ENCODE measurements at places on chromosomes 5 and 9. TPM values are rescaled to one million over a fixed set of nuclear protein-coding genes. Genes with fewer than 3 reads are reported as not detected.

- ATAC-seq: no peak
Observed at GRCh38 chr9:116504893-116505480, 182.1 kb upstream of the TRIM32 start.

DNA sequence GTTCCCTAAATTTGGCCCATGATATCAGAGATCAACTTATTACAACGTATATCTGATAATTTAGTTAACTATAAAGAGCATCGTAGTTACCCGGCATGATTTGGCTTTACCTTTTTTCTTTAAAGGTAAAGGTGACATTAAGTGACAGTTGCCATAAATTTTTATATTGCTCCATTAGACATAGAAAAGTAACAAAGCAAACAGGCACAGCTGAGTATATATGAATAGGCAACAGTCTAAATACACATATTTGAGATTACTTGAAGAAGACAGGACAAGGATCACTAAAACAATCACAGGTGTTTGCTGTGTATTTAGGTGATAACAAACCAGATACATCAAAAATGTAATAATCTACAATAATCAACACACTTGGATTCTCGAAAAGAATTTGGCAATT, 34.8 kb downstream of the RFX3 start:
- no peak for ATAC-seq

GRCh38 chr5:108111736-108112135, 270.2 kb downstream of the FBXL17 start:
- ATAC-seq: peak; percentile 24

DNA sequence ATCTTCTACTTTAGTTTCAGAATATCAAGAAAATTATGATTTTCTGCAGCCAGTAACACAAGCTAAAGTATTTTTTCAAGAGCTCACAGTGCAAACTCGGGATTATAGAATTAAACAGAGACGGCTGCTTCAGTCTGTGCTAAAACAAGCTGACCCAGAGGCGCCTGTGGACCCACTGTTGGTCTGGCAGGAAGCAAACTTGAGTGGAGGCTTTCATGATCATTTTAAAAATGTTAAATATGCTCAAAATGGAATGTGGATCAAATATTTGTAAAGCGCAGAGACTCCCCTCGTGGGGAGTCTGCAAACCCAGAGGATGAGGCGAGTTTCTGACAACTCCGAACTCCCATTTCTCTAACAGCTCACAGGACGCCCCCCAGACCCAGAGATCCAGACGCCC, 13.0 kb downstream of the ROR2 start:
- ATAC-seq: no peak

DNA sequence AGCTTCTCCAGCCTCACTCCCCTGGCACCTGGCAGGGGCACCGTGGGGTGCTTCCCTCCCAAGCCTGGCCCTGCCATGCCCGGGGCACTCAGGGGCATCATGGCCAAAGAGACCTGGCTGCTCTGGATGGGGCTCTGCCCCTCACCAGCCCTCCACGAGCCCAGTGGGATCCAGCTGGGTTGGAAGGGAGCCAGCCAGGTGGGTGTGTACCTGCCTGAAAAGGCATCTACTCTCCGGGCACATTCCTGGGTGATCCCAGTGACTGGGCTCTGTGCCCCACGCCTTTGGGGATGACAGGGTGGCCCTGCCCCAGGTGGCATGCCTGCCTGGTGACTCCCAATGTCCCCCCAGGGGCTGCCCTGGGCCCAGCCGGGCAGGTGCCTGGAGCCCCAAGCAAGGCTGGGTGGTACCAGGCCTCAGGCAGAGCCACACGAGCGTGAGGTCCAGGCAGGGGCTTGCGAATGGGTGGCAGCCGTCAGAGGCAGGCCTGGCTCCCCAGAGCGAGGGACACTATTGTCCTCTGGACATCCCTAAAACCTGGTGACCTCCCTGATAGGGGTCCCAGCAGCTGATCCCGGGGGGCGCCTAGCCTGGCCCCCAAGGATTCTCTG, 777 bp downstream of the GPSM1 start:
- peak; percentile 7 for ATAC-seq

- no peak for ATAC-seq
Observed at GRCh38 chr9:89350988-89351557, 32.8 kb downstream of the SECISBP2 start.

- ATAC-seq: no peak
Observed at GRCh38 chr9:127917603-127918002, 762 bp upstream of the ST6GALNAC4 start.

GRCh38 chr9:114735704-114736103, 53.7 kb upstream of the TEX48 start:
- no peak for ATAC-seq

- ATAC-seq: no peak
Observed at GRCh38 chr9:32881948-32882347, 98.6 kb downstream of the TMEM215 start.

DNA sequence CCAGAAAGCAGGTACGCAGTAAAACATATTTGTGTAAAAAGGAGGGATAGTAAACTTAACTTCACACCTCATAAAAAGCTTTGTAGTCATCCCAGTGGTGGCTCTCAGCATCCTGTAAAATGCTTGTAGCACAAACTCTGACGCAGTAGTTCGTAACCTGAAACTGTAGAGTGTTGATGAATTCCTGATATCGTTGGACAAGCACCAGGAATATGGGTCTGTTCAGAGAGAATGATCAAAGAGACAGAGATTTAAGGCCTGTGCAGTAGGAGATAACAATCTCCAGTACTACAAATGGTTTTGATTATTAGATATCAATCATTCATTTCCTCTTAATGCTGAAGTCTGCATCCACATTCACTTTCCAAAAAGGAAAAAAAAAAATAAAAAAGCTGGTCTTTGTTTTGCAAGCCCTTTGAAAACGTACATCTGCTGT, 148.5 kb downstream of the KIAA0825 start:
- peak; percentile 56 for ATAC-seq

GRCh38 chr5:8829323-8830029, 716.4 kb downstream of the SEMA5A start:
- peak; percentile 89 for ATAC-seq

DNA sequence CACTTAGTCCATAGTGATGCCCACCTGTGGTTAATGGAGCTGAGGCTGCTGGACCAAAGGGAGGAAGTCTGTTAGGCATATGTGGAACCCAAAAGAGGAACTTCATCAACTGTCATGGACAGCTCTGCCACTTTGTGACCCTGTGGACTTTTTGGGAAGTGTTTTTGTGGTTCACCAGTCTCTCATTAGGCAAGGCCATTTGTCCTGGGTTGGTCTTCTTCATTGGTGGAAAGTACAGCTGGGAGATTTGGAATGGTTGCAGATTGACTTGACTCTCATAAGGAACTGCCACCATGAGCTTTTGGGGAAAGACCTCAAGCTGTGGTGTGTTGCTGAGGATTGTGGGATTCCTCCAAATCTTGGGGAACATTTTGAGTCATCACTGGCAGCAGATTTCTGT, 31.9 kb upstream of the IL12B start:
- ATAC-seq: no peak

- no peak for ATAC-seq
Observed at GRCh38 chr9:38082446-38083287, 13.6 kb upstream of the SHB start.

GRCh38 chr5:137191179-137191578, 307.9 kb downstream of the SPOCK1 start:
- no peak for ATAC-seq

- peak; percentile 12 for ATAC-seq
Observed at GRCh38 chr9:35605351-35606137, 482 bp downstream of the TESK1 start.

DNA sequence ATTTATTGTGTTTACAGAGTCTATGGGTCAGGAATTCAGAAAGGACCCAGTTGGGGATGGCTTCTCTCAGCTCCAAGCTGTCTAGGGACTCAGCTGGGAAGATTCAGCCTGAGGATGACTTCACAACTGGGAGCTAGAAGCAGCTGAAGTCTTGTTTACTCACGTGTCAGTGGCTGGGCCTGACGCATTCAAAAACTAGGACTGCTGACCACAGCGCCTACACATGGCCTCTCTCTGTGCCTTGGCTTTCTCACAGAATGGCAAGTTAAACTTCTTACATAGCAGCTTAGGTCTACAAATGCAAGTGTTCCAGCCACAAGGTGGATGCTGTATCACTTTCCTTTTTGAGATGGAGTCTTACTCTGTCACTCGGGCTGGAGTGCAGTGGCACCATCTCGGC, 16.3 kb upstream of the PPP2CA start:
- no peak for ATAC-seq

- ATAC-seq: no peak
Observed at GRCh38 chr9:3468421-3469205, 57.2 kb downstream of the RFX3 start.

GRCh38 chr5:9540791-9541190, 5.1 kb downstream of the SEMA5A start:
- no peak for ATAC-seq

DNA sequence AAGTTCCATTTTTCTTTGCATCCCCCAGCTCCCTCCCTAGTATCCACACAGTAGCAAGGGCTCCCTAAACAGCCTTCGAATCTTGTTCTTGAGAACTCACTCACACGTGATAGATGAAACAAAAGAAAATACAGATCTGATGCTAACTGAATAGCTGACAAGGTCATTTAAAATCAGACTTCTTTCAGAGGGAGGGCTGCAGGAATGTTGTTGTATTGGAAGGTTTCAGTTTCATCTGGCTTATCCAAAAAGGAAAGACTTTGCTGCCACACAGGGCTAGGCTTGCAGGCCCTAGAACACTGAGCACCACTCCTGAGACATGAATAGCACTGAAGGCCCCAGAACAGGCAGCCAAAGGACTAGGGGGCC, 3.2 kb downstream of the CD180 start:
- ATAC-seq: no peak

GRCh38 chr5:125045646-125046045, 299.2 kb upstream of the ZNF608 start:
- no peak for ATAC-seq

Gene ANKRD31
- total RNA-seq: 0.29 TPM

Gene SGCD
- total RNA-seq: 15.2 TPM

Gene DMGDH
- total RNA-seq: 1.8 TPM

Gene CNTRL
- 11.1 TPM for total RNA-seq

Gene SLCO4C1
- total RNA-seq: 0.13 TPM

Gene CCDC183
- total RNA-seq: 3.1 TPM

Gene OLFML2A
- 0.49 TPM for total RNA-seq
